ENCODE measurements at places on chromosomes 6 and 20.
A peak's percentile ranks its signal among the peaks of the same experiment; 100 is the strongest.

- no peak for DNase-seq
These were observed 25.8 kb upstream of the CCN6 start for GRCh38 chr6:112027942-112028674.

GRCh38 chr6:149448821-149449453 lies 35.9 kb downstream of the ZC3H12D start:
- DNase-seq: no peak

- DNase-seq: peak; percentile 75
These were observed 29.5 kb downstream of the CDYL start for GRCh38 chr6:4805553-4806336.

DNA sequence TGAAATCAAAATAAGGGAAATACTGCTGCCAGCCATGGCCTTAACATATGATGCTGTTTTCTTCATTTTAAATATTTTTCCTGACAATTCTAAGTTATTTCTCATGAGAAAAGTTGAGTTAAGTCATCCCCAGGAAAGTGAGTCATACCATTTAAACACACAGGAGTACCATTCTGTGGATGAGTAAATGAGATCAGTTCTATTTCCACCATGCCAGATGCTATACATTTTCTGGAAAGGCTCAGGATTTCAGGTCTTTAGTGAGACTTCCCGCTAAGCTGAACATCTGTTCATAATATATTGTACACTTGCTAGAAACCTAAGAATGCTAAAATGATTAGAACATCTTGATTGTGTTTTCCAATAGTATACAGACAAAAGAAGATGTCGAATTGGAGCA lies 256.2 kb upstream of the MANEA start:
- no peak for DNase-seq

- no peak for DNase-seq
These were observed 16.6 kb upstream of the PAQR8 start for GRCh38 chr6:52345311-52345710.

GRCh38 chr6:2596222-2596621 lies 154.5 kb downstream of the MYLK4 start:
- DNase-seq: peak; percentile 59

- DNase-seq: no peak
These were observed 237.3 kb downstream of the SOD2 start for GRCh38 chr6:159455700-159456274.

- no peak for DNase-seq
These were observed 29.7 kb upstream of the PI16 start for GRCh38 chr6:36924778-36925374.

DNA sequence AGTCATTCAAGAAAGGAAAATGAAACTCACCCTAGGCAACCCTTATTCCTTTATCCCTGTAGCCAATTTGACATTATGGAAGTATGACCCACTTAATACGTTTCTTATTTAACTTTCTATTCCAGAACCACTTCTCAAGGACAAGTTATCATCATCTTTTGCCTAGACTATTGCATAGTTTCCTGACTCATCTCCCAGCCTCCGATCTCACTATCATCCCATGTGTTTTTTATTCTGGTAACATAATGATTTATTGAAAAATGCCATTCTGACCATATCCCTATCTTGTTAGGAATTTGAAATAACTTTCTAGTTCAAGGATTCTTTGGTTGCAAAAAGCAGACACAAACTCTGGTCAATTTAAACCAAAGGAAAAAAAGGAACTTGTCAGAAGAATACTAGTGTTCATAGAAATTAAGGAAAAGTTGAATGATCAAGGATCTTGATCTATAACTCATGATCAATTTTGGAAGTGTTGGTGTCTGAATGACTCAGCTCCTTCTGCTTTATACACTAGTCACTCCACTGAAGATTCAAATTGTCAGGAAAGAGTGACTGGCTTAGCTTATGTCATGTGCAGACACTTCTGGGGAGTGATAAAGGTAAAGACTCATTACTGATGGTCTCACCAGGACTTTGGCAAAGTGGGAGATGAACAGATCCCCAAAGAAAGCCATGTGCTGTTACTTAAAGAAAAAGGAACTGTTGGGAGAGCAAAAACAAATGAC lies 8.5 kb upstream of the TINAG start:
- no peak for DNase-seq

GRCh38 chr6:38625217-38625616 lies 14.5 kb downstream of the BTBD9 start:
- no peak for DNase-seq

GRCh38 chr20:1622450-1622849 lies 2.6 kb upstream of the SIRPB1 start:
- DNase-seq: no peak

DNA sequence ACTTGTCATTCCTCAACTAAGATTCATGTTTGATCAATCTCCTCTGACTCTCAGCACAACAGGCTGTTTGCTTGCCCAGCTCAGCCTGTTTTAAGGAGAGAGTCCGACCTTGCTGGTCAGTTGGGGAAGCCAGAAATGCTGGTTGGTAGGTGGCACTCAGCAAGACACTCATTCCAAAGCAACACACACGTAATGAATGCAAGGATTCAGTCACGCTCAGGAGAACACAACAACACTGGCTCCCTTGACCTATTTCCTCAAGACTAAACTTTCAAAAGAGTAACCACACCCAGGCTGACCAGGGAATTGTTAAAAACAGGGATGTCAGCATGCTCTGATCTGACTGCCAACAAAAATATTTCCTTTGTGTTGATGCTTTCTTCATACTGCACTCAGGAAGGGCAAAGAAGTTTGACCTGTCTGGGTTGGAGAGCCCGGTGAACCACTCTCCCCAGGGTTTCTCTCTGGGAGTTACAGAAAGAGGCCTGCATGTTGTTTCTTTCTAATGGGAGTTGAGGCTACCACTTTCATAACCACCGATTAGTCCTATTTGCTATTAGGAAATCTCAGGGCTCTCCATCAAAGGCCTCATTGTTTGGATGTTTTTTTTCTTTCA lies 25.6 kb upstream of the PREP start:
- no peak for DNase-seq

GRCh38 chr6:138719744-138720143 lies 53.8 kb upstream of the CCDC28A start:
- no peak for DNase-seq

GRCh38 chr6:134774201-134774638 lies 175.7 kb downstream of the ALDH8A1 start:
- DNase-seq: no peak

GRCh38 chr6:12090714-12091113 lies 78.6 kb downstream of the HIVEP1 start:
- DNase-seq: no peak

DNA sequence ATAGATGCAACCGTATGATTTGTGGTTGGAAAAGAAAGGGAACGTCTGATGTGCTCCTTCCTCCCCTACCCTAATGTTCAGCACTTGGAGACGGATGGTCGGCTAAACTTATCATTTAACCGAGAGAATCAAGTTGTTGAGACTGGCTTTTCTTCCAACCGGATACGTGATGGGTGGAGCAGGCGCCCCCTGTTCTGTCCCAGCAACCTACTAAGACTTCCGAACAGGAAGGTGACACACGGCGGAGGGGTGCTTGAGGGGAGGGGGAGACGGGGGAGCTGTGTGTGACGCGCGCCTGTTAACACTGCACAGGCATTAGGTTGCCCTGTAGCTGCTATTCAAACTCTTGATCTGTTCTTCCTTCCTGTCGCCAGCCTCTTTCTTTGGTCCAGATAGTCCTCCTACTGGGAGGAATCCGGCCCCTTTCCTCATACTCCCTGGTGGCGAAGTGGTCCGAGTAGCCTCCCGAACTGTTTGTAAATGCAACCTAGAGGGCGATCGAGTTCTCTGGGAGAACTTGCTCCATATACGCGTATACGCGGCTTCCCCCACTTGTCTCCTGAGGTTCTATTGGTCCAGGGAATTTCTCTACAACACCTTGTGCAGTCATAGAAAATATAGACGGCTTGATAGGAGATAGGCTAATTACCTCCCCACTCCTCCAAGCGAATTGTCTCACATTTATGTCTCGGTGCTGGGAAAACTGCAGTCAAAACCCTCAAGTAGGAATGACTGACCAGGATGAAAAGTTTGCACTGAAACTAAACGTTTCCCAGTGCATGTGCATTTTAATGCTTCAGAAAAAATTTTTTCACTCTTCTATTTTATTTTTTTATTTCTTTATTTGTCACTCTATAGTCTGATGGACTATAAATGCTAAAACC lies 126.0 kb upstream of the SLC2A12 start:
- DNase-seq: peak; percentile 82

DNA sequence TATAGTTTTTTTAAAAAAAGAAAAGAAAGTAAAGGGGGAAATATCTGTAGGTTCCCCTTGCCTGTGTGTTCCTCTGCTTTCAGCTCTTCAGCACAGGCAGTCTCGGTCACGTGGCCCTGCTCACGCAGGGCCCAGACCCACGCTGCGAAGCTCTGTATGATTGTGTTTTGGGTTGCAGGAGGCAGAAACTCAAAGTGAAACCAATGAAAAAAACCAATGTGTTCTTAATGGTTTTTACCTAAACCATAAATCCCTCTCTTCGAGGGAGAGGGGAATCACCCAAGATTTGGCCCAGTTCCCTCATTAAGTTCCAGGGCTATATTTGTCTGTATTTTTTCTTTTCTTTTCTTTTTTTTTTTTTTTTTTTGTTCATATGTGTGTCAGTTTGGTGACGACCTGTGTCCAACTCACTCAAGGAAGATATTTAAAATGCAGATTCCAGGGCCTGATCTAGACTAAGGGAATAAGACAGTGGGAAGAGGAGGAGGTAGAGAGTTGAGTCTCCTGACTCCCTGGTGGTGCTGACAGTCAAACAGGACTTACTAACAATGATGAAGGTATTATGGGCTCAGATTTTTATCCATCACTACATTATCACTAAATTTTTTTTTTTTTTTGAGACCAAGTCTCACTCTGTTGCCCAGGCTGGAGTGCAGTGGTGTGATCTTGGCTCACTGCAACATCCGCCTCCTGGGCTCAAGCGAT lies 33.8 kb upstream of the RREB1 start:
- DNase-seq: no peak
